ENCODE measurements at places on chromosomes 7 and 10.

- DNase-seq = no peak
These were observed 1.3 kb upstream of the PRTFDC1 start for GRCh38 chr10:24953675-24954074.

GRCh38 chr10:3385487-3385886 lies 212.9 kb upstream of the PITRM1 start:
- no peak for DNase-seq

- DNase-seq = no peak
These were observed 2.8 kb upstream of the LBX1 start for GRCh38 chr10:101231912-101232689.

- no peak for DNase-seq
These were observed 41.1 kb upstream of the FAM204A start for GRCh38 chr10:118383063-118383689.

GRCh38 chr7:87426160-87426559 lies 49.3 kb downstream of the ABCB4 start:
- DNase-seq = no peak

DNA sequence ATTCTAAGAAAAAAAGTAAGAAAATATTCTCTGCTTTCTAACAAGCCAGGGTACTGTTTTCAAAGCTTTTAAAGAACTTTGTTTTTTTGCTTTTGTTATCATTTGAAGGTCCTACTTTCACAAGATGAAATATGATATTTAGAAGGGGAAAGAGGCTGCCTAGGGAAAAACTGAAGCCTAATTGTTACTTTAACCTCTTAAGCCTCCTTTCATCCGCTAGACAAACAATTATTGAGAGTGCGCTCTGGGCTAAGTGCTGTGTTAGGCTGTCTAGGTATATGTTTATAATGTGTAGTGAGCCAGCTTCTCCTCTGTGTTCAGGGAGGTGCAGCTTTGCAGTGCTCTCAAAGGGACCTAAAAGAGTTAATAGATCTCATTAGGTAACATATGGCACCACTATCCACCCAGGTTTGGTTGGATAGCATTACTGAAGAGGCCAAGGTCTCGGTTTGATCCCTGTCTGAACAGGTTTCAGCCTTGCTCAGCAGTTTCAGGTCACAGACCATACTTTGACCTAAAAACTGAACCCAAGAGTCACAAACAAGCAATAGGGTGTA lies 17.9 kb downstream of the PDK4 start:
- DNase-seq = no peak

- DNase-seq = no peak
These were observed 63.1 kb downstream of the BLNK start for GRCh38 chr10:96208271-96208670.

DNA sequence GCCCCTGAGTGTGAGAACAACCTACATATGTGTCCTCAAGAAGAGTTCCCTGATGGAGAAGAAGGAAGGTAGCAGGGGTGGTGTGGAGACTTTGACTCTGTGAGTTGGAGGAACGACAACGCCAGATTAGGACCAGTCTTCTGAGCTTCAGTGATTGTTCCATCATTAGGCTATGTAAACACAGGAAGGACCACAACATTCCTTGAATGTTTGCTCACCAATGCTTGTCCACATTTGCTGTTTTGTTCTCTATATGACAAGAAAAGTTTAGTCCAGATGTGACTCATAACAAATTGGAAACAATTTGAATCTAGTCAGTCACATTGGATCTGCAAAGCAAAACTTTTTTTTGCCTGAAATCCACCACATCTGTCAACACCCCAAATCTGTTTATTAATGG lies 62.7 kb downstream of the ENTPD1 start:
- DNase-seq = peak; percentile 68

- no peak for DNase-seq
These were observed 49.0 kb upstream of the PCGF5 start for GRCh38 chr10:91171485-91171884.

GRCh38 chr10:71863203-71863602 lies 12.2 kb upstream of the PSAP start:
- DNase-seq = no peak

DNA sequence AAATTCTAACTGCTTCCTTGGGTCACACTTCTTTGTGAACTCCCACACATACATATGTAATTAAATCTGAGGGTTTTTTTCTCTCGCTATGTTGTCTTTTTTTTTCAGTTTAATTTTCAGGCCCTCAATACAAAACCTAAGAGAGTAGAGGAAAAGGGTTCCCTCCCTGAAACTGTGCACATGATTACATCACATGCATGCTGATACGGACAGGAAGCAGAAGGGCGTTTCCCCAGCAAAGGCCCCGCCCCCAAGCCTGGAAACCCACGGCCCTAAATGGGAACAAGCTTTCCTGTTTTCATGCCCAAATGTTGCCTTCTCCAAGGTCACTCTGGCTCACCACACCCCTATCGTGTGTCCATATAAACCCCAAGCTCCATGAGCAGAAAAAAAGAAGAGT lies 115.4 kb downstream of the TEX36 start:
- DNase-seq = no peak

GRCh38 chr10:80870282-80870681 lies 332.6 kb downstream of the SH2D4B start:
- DNase-seq = no peak

DNA sequence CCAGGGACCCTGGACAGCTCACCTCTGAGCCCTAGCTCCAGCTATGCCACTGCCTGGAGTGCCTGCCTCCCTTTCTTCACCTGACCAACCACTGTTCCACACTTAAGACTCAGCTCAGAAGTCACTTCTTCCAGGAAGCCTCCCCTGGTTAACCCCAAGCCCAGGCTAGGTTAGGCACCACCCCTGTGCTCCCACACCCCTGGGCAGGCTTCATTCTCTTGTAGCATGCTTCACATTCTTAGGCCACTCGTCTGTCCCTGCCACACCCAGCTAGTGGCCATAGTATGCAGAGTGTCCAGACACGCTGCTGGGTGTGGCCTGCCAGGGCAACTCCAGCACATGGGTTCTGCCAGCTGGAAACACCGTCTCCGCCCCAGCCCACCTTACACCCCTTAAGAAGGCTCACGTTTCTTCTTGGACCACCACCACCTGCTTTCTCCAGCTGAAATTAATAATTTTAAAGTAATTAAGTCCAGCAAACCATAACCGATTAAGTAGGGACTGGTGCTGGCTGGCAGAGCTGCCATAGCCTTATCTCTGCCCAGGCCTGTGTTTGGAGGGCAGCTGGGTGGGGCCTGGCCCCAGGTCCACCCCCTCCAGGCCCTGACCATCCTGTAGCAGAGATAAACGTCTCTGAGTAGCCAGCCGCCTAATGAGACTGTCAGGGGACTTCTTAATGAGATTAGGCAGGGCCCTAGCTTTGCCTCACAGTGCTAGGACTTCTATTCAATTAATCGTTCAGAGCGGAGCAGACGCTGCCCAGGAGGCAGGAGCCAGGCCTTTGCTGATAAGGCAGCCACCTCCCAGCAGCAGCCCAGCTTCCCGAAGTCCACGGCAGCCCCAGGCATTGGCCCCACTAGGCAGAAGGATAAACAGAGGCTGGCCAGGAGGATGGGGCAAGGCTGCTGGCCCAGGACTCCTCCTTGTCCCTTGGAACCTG lies 20.5 kb downstream of the GRID1 start:
- DNase-seq = no peak

GRCh38 chr10:77715088-77715487 lies 77.5 kb upstream of the KCNMA1 start:
- no peak for DNase-seq

DNA sequence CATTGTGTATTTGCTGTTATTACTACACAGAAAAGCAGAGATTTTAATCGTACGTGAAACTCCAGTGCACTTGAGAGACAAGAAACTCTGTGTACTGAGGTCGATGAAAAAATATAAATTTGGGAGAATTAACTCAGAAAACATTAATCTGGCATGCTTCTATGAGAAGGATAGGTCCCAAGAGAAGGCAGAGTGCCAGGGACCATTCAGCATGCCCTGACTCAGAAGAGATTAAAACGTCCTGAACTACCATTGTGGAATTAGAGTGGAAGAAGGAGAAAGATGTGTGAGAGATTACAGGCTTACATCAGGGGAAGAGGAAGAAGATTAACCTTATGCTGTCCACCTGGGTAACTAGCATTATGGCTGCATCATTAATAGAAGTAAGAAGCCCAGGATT lies 72.4 kb downstream of the REEP3 start:
- DNase-seq = no peak

- no peak for DNase-seq
These were observed 71.7 kb downstream of the PRLHR start for GRCh38 chr10:118523775-118524174.

DNA sequence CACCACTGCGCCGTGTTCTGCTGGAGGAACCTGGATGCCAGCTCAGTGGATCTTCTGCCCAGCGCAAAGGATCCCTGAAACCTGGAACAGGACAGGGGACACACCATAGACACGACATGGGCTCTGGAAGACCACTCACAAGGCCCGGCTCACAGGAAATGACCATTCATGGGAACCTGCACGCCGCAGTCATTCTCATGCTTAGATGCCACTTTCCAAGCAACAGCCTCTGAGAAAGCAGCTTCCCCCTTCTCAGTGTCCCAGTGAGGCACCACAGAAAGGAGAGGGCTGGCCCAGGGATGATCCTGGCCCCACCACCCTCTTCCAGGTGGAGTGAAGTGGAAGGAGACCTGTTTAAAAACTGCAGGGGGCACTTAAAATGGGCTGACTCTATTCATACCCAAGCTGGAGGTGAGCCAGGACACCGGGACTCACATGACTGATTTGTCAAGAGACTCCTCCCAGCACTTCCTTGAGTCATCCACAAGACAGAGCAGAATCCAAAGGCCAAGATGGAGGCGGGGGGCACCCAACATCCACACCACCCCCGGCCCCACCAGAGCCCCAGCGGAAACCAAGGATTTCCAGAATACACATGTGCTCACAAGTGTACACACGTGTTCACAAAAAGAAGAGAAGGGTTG lies 11.2 kb downstream of the CTBP2 start:
- DNase-seq = peak; percentile 74

GRCh38 chr7:41731493-41732435 lies 28.9 kb upstream of the INHBA start:
- no peak for DNase-seq

DNA sequence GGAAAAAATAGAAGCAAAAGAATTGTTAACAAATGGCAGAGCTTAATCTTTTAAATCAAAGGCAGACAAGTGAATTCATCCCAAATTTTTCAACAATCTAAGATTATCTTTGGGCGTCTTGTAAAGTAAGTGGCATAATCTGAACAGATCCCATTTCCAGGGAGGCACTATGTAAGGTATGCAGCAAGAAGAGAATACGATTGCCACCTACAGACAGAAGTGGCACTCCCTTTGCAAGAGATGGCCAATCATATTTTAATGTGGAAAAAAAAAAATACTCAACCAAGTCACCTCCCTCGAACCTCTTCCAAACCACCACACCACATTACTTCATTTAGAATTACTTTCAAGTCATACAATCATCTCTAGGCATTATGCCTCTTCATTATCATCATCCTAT lies 4.0 kb downstream of the GFRA1 start:
- DNase-seq = no peak

GRCh38 chr10:31467791-31468535 lies 148.9 kb downstream of the ZEB1 start:
- no peak for DNase-seq

DNA sequence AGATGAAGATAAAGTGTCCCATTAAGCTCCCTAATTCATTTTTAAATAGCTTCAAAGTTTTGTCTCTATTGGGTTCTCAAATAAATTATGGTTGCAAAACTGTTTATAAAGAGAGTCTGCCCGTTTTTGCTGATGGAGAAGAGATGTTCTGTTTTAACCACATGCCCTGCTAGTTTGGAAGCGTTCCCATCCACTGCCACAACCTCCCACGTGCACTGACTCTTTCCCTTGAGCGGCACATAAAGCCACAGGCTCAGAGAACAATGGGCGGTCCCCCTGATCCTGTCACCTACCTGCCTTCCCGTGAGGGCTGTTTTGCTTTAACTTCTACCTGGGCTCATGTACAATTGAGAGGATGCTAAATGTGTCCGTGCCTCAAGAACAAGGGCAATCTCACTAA lies 65.5 kb downstream of the CPVL start:
- no peak for DNase-seq

- peak; percentile 66 for DNase-seq
These were observed 10.3 kb downstream of the ITPRIP start for GRCh38 chr10:104327745-104328645.

GRCh38 chr10:21531164-21531563 lies 2.9 kb upstream of the MLLT10 start:
- DNase-seq = no peak
